ENCODE measurements at places on chromosomes 5 and 9. TPM values are rescaled to one million over a fixed set of nuclear protein-coding genes. Genes with fewer than 3 reads are reported as not detected.

- H3K36me3 ChIP-seq: peaks cover 59% of the 10 kb centered on the region
- H3K4me1 ChIP-seq: peaks cover 34% of the 10 kb centered on the region
- H3K4me3 ChIP-seq: no peak overlapping the region
- no peak overlapping the region for H3K27ac ChIP-seq
- H3K27me3 ChIP-seq: peaks cover 59% of the 10 kb centered on the region
- peak; percentile 91 for DNase-seq
These were observed 54.7 kb upstream of the SARDH start for GRCh38 chr9:133792721-133793470.

DNA sequence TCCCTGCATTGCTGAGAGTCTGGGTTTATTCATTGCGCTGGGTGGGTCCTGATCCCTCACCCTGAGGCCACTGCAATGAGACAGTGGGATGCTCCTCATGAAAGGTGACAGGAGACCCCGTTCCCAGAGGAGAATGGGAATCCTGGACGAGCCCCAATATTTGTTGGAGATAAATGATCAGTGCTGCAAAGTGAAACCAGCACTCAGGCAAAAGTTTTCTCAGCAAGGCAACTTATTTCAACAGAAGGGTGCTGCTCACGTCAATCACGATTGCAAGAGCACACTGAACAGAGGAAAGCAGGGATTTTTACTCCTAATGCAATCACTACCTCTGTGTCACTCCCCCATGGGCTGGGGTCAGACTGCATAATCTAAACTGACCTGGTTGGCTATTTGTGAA is 110.2 kb upstream of the MAMDC2 start:
- no peaks in the 10 kb centered on the region for H3K27me3 ChIP-seq
- H3K4me1 ChIP-seq: no peaks in the 10 kb centered on the region
- DNase-seq: no peak

DNA sequence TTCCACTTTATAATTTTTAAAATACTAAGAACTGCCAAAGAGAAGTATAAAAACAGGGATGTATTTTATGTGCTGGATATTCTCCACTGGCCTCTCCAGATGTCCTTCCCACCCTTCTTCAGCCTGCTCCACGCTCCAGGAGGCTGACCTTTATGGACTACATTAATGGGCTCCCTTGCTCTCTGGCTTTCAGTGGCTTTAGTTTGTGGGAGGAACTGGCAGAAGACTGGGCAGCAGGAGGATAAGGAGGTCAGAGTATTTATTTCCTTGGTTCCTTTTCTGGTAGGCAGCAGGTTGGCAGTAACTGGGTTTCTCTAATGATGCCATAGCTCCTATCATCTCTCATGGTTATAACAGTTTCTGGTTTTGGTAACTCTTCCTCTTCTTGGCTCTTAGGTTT is 133.9 kb downstream of the PAM start:
- no peaks in the 10 kb centered on the region for H3K36me3 ChIP-seq
- H3K27ac ChIP-seq: no peak overlapping the region
- H3K27me3 ChIP-seq: no peaks in the 10 kb centered on the region
- H3K4me3 ChIP-seq: no peak overlapping the region
- DNase-seq: no peak

DNA sequence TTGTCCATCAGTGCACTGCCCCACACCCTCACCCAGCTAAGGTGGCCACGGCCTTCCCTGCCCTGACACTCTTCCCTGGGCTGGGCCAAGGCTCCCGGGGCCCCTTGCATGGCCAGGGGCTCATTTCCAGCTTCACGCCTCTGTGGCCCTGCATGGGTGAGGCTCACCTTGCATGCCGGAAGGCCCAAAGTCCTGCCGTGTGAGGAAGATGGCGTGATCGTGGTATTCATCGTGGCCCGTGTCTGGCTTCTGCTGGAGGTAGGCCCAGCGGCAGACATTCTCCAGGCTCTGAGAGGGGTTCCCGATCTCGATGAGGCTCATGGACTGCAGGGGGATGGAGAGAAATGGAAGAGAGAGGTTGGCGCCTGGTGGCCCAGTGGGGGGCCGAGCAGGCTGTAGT is 98.4 kb downstream of the ZNF354C start:
- H3K4me1 ChIP-seq: no peaks in the 10 kb centered on the region
- H3K27ac ChIP-seq: no peak overlapping the region
- no peaks in the 10 kb centered on the region for H3K27me3 ChIP-seq
- peak; percentile 38 for DNase-seq

- no peaks in the 10 kb centered on the region for H3K4me1 ChIP-seq
- no peaks in the 10 kb centered on the region for H3K36me3 ChIP-seq
- no peak overlapping the region for H3K27ac ChIP-seq
- H3K4me3 ChIP-seq: no peak overlapping the region
These were observed 406.0 kb downstream of the PRELID2 start for GRCh38 chr5:145429170-145429569.

- no peaks in the 10 kb centered on the region for H3K4me1 ChIP-seq
- no peak overlapping the region for H3K27ac ChIP-seq
These were observed 372.1 kb upstream of the C9orf72 start for GRCh38 chr9:27945386-27945785.

DNA sequence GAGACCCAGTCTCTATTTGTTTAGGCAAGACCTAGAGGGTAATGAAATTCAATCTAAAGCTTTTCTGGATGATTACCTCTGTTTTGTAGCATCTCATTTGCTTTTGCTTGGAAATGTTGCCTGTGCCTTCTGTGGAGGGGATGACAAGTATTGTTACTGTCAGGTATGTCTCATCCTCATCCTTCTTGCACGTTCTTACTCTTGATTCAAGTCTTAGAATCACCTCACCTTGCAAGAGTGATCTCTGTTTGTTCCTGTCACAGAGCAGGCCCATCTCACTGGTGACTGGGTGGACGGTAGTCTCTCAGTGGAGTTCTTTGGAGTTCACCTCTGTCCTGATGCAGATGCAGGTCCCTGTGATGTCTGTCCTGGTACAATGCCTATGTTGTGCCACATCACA is 33.5 kb downstream of the MCCC2 start:
- H3K27me3 ChIP-seq: no peaks in the 10 kb centered on the region
- no peak for DNase-seq
- no peaks in the 10 kb centered on the region for H3K4me1 ChIP-seq
- H3K36me3 ChIP-seq: peaks cover 93% of the 10 kb centered on the region

GRCh38 chr9:131873891-131874440 is 134.1 kb upstream of the RAPGEF1 start:
- no peak overlapping the region for H3K4me3 ChIP-seq
- peak; percentile 56 for DNase-seq
- no peaks in the 10 kb centered on the region for H3K4me1 ChIP-seq

DNA sequence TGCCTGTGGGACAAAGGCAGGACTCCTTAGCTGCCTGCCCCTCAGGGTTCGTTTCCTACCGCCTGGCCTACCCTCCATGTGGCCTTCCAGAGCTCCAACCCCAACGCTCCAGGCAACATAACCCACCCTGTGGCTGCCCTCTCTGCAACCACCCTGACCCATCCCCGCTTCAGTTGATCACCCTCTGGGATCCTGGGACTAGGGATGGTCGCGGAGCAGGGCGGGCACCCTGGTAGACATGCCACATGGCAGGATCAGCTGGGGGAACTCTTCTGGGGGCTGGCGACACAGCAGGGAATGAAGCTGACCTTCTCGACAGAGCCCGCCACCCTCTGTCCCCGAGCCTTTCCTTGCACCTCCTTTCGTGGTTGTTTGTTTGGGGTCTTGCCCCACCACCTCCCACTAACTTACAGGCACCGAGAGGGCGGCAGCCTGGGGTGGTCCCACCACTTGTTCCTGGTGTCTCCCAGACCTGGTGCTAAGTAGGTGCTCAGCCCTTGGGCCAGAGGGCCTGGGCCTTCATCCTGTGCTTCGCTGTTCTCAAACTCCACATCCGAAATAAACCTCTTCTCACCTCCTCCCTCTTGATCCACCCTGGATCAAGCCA is 243.1 kb downstream of the PBX3 start:
- no peaks in the 10 kb centered on the region for H3K4me1 ChIP-seq
- no peak overlapping the region for H3K27ac ChIP-seq
- no peaks in the 10 kb centered on the region for H3K36me3 ChIP-seq
- H3K4me3 ChIP-seq: no peak overlapping the region
- no peak for DNase-seq

DNA sequence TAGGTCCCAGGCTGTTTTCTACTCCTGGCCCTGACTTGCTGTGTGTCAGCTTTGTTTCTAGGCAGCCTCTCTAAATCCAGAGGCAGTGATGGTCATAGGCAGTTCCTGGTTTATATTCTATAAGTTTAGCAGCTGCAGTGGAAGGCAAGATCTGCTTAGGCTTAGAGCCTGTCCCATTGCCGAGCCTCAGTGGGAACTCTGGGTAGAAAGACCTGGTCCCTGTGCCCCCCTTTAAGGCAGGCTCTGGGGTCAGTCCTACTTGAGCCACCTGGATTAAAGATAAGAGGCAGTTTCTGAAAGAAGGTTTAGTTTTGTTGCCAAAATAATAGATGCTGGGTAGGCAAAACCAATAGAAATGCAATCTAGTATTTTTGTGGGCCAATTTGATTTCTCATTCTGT is 13.6 kb downstream of the MCCC2 start:
- no peaks in the 10 kb centered on the region for H3K27me3 ChIP-seq
- peak overlapping the region; percentile 67 for H3K27ac ChIP-seq
- no peak overlapping the region for H3K4me3 ChIP-seq
- peaks cover 4% of the 10 kb centered on the region for H3K36me3 ChIP-seq

DNA sequence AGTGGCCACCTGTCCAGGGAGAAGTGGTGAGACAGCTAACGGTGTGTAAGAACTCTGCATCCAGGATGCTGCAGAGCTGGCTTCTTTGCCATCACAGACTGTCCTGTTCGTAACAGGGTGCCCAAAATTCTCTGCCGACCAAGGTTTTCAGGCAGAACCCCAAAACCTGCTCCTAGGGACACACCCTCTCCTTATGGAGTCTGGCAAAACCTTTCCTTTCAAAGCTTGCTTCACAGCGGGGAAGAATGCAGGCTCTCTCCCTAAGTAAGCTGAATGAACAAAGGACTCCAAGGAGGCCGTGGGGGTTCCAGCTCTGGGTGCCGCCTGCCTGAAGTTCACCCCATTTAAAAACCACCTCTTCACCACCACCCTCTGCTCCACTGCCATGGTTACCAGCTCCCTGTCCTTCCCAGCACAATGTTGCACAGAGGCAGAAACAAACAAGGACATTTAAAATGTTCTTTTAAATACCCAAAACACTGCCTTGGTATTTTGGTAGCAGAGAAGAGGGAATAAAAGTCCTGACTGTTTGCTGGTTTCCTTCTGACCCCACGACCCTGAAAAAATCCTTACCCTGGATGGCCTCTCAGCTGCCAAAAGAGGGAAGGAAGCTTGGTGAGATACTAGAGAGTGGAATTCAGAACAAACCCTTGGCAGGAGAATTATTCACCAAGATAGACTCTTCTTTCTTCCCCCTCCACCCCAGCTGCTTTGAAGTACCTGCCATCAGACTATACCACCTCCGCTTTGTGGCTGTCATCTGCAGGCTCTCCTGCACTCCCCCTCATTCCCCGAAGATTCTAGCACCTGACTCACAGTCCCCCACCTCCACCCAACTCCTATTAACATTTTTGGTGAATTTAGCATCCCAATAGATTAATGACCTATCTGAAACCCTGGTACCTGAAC is 7.1 kb upstream of the KLF9 start:
- no peaks in the 10 kb centered on the region for H3K27me3 ChIP-seq
- peak overlapping the region; percentile 75 for H3K4me3 ChIP-seq
- H3K36me3 ChIP-seq: no peaks in the 10 kb centered on the region

DNA sequence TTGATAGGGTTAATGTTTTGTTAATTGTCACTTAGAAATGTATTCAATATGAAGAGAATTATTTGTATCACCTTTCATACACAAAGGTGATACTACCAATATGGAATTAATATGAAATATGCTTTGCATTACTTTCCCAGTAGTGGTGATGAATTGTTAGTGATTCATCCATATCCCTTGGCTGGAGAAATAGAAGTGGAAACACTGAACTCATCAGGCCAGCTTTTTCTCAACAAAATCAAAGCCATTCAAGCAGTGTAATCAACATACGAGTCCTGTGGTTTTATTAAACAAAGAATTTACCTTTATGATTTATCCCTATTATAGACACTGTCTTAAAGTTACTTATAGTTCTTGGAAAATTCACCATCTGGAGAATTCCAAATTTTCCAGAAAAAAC is 264.0 kb upstream of the MEF2C start:
- DNase-seq: no peak
- no peak overlapping the region for H3K4me3 ChIP-seq
- H3K27ac ChIP-seq: no peak overlapping the region

DNA sequence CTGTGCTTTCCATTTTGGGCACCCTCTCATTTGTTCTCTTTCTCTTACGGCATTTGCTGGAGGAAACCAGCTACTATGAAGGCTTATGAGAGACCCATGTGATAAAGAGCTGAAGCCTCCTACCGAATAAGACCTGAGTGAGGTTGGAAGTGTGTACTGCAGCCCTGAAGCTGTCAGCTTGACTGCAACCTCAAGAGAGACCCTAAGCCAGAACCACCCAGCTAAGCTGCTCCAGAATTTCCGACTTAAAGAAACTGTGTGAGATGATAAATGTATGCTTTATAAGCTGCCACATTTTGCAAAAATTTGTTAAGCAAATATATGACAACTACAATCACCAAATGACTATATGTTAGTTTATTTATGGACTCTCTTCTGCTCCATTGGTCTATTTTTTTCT is 151.7 kb upstream of the PTPRD start:
- H3K36me3 ChIP-seq: no peaks in the 10 kb centered on the region
- H3K27me3 ChIP-seq: no peaks in the 10 kb centered on the region
- no peak overlapping the region for H3K4me3 ChIP-seq
- no peak overlapping the region for H3K27ac ChIP-seq

DNA sequence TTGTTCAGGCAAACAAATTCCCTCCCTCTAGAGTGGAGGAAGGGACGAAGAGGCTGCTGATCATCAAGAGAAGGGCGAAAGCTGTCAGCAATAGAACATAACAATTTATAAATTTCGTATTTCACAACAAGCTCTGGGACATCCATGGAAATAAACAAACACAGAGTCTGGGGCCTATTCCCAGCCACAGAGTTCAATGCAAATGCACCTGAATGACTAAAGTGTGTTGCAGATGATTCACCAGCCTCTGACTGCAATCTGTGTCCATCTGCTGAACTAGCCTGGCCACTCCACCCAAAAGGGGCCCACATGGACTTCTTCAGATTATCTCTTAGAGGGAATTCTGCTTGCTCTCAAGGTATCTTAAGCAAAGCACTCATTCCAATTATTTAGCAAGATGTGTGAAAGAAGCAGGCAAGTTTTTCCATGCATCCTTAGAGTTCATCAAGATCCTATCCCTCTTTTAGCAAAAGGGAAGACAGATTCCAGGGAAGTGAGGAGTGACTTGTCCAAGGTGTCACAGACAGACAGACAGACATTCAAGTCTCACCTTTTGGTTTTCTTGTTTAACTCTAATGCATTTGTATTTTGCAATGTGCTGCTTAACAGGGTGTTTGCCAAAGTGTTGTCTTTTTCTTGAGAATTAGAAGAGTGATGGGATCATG is 307.8 kb upstream of the PAPPA start:
- no peak for DNase-seq
- H3K4me1 ChIP-seq: no peaks in the 10 kb centered on the region
- no peaks in the 10 kb centered on the region for H3K27me3 ChIP-seq
- H3K4me3 ChIP-seq: no peak overlapping the region
- H3K36me3 ChIP-seq: no peaks in the 10 kb centered on the region

Gene CDK5RAP2
- 32.2 TPM for polyA plus RNA-seq

Gene LRRC19
- not detected for polyA plus RNA-seq

Gene SLC6A3
- polyA plus RNA-seq: 0.03 TPM

Gene MARCOL
- not detected for polyA plus RNA-seq

Gene SLC45A2
- polyA plus RNA-seq: not detected

Gene RNF183
- 0.06 TPM for polyA plus RNA-seq

Gene FBP2
- polyA plus RNA-seq: 0.06 TPM

Gene NR4A3
- polyA plus RNA-seq: 1.8 TPM

Gene ECM2
- 0.68 TPM for polyA plus RNA-seq

Gene PGM5
- 3.8 TPM for polyA plus RNA-seq

Gene FGF10
- 0.03 TPM for polyA plus RNA-seq
